ENCODE measurements at places on chromosomes 3 and 15. TPM values are rescaled to one million over a fixed set of nuclear protein-coding genes. Genes with fewer than 3 reads are reported as not detected.

The C2CD4A gene
- not detected for total RNA-seq

- peaks cover 13% of the 10 kb centered on the region for H3K4me1 ChIP-seq
- H3K27ac ChIP-seq, result no peak overlapping the region
- no peak for DNase-seq
- no peak overlapping the region for H3K4me3 ChIP-seq
- H3K27me3 ChIP-seq, result no peaks in the 10 kb centered on the region
- H3K36me3 ChIP-seq, result no peaks in the 10 kb centered on the region
Observed at GRCh38 chr15:35876762-35877161, 330.8 kb upstream of the DPH6 start.

- peaks cover 42% of the 10 kb centered on the region for H3K4me1 ChIP-seq
- H3K27ac ChIP-seq, result peak overlapping the region; percentile 86
- DNase-seq, result no peak
- no peaks in the 10 kb centered on the region for H3K36me3 ChIP-seq
Observed at GRCh38 chr3:130490241-130490640, 26.7 kb upstream of the COL6A6 start.

The LRTM1 gene
- total RNA-seq, result not detected

- no peak overlapping the region for H3K27ac ChIP-seq
- no peaks in the 10 kb centered on the region for H3K27me3 ChIP-seq
- DNase-seq, result no peak
- H3K36me3 ChIP-seq, result no peaks in the 10 kb centered on the region
Observed at GRCh38 chr3:37107846-37108245, 66.5 kb downstream of the LRRFIP2 start.

- H3K36me3 ChIP-seq, result no peaks in the 10 kb centered on the region
- H3K27ac ChIP-seq, result no peak overlapping the region
- H3K27me3 ChIP-seq, result peaks cover 17% of the 10 kb centered on the region
- no peak overlapping the region for H3K4me3 ChIP-seq
- no peak for DNase-seq
Observed at GRCh38 chr3:180284331-180285110, 247.8 kb upstream of the PEX5L start.

DNA sequence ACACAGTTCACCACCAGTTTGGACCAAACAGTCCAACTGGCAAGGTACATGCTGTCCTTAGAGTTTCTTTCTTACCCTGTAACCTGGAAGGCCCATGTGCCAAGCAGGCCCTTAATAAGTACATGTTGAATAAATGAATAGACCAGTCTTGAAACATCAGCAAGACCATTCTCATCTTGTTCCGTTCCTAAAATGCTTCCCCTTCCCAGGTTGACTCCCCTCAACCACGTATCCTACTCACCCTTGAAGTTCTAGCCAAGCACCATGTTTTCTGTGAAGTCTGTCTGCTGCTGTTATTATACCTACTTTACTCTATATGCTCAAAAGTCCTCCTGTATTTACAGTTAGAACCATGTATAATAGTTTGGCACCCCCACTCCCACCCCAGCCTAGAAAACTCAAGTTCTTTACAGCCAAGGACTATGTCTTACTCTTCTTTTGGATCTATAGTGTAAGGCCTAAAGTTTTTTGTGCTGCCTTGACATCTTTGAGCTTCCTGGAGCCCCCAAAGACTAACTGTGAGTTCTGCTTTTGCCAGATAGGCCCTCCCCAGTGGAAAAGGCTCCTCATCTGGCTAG, 49.2 kb upstream of the SSR3 start:
- no peaks in the 10 kb centered on the region for H3K27me3 ChIP-seq
- no peak for DNase-seq
- peaks cover 27% of the 10 kb centered on the region for H3K4me1 ChIP-seq
- no peak overlapping the region for H3K27ac ChIP-seq

DNA sequence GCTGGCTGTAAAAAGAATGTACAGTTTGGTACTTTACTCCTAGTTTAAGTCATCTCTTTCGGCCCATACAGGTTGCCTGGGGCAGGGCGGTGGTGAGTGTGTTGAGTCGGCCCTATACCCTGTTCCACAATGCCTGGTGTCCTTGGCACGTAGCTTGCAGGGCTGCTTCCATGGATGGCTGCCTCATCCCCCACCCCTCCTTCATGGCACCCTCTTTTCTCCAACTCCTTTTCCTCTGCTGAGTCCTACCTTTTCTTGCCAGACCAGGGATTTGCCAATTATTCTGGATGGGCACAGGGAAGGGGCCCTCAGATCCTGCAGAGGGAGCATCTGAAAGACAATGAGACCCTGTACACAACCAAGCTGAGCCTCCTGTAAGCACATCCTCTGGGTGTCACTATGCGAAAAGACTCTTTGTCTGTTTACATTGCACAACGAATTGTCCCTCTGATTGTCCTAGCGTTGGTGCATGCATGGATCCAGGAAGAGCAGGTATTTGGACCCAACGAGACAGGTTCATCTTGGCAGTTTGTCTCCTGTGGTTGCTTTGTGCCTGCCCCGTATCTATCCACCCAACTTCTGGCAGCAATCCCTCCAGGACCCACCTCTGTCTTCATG, 73.6 kb upstream of the CGNL1 start:
- no peak overlapping the region for H3K27ac ChIP-seq
- no peaks in the 10 kb centered on the region for H3K36me3 ChIP-seq
- no peak for DNase-seq
- H3K4me1 ChIP-seq, result peaks cover 23% of the 10 kb centered on the region

The APBA2 gene
- 34.3 TPM for total RNA-seq

DNA sequence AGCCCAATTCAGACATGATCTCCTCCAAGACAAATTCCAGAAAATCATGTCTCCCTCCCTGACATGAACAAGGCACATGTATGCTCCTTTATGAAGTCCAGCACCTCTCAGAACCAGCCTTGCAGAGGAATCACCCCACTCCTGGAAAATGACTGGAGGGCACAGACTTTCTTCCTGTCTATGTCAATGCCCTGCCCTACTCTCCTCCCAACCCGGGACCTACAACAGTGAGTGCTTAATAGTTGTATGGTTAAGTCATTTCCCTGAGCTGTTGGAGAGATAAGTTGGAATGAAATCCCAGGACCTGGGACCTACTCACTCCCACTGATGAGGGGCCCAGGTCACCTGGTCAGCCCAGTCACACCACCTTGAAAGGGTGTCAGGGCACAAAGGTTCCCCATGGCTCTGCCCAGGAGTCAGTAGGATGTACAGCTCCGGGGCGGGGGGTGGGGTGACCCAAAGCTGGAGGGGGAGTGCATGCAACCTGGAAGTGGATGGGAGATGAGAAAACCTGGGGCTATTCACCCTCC, 80.1 kb upstream of the HERC1 start:
- DNase-seq, result no peak
- H3K27ac ChIP-seq, result no peak overlapping the region
- no peaks in the 10 kb centered on the region for H3K36me3 ChIP-seq
- no peak overlapping the region for H3K4me3 ChIP-seq

- H3K36me3 ChIP-seq, result peaks cover 2% of the 10 kb centered on the region
- H3K27me3 ChIP-seq, result no peaks in the 10 kb centered on the region
- no peak for DNase-seq
- no peak overlapping the region for H3K27ac ChIP-seq
Observed at GRCh38 chr15:38972831-38973230, 408.2 kb upstream of the RASGRP1 start.

DNA sequence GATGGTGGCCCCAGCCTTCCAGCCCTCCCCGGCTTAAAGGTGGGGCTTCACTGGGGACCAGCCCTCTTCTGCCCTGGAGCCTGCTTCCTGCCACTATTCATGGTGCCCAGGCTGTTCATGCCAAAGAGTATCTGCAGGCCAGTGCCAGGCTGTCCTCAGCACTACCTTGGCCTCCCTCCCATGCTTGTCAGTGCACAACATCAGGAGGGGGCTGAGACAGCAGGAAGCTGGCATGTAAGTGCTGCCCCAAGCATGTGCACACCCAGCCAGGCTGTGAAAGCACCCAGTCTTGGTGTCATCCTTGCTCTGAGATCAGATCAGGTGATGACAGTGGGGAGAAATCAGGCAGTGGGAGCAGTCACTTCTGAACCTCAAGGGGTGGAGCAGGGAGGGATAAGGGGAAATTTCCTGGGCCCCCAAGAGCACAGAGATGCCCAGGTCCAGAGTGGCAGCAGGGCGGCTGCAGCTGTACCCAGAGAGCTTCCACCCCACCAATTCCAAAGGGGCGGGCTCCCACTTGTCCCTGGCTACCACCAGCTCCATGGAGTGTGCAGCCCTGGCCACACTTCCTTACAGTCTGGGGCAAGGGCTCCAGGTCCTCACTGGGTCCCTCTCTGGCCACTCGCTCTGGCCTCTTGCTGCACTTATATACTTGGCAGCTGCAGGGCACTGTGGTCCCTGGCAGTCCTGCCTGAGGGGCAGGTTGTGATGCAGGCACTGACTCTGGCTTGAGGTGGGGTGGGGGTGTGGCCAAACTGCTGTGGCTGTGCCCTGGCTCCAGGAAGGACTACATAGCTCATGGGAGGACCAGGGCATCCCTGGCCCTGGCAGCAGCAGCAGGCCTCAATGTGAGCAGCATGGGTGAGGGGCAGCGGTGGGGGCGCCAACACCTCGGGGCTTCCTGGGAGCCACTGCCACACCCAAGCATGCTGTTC, 91.4 kb upstream of the TNFSF10 start:
- peaks cover 4% of the 10 kb centered on the region for H3K36me3 ChIP-seq
- no peak overlapping the region for H3K27ac ChIP-seq
- no peaks in the 10 kb centered on the region for H3K27me3 ChIP-seq
- DNase-seq, result no peak
- H3K4me1 ChIP-seq, result no peaks in the 10 kb centered on the region
- no peak overlapping the region for H3K4me3 ChIP-seq

GRCh38 chr3:45778761-45779201, 17.6 kb downstream of the SLC6A20 start:
- H3K4me1 ChIP-seq, result peaks cover 3% of the 10 kb centered on the region
- H3K27me3 ChIP-seq, result peaks cover 25% of the 10 kb centered on the region
- no peak overlapping the region for H3K27ac ChIP-seq
- no peak for DNase-seq
- no peak overlapping the region for H3K4me3 ChIP-seq

- H3K4me1 ChIP-seq, result peaks cover 36% of the 10 kb centered on the region
- peaks cover 20% of the 10 kb centered on the region for H3K36me3 ChIP-seq
- H3K27ac ChIP-seq, result no peak within 1 kb of the TSS
- H3K27me3 ChIP-seq, result no peaks in the 10 kb centered on the region
- no peak within 1 kb of the TSS for H3K4me3 ChIP-seq
- DNase-seq, result peak; percentile 85
Observed at GRCh38 chr3:36992806-36993325, at the start of gene EPM2AIP1. Gene EPM2AIP1 (minus strand): TSS chr3:36993131. CDS start chr3:36993077, 54 bp downstream.

- peak overlapping the region; percentile 90 for H3K27ac ChIP-seq
- H3K4me1 ChIP-seq, result peaks cover 45% of the 10 kb centered on the region
- peak; percentile 49 for DNase-seq
- peaks cover 7% of the 10 kb centered on the region for H3K36me3 ChIP-seq
- H3K4me3 ChIP-seq, result peak overlapping the region; percentile 90
Observed at GRCh38 chr3:194139071-194139813, 3.3 kb downstream of the HES1 start.

Data from mesothelial cell of epicardium (in vitro differentiated cells).